Stimulated activated CD8-positive, alpha-beta memory T cell treated with anti-CD3 and anti-CD28 coated beads, Interleukin-15, amount 100 ng/mL, for 1 hour (primary cell): ENCODE measurements at places on chromosomes 5 and 9.

DNA sequence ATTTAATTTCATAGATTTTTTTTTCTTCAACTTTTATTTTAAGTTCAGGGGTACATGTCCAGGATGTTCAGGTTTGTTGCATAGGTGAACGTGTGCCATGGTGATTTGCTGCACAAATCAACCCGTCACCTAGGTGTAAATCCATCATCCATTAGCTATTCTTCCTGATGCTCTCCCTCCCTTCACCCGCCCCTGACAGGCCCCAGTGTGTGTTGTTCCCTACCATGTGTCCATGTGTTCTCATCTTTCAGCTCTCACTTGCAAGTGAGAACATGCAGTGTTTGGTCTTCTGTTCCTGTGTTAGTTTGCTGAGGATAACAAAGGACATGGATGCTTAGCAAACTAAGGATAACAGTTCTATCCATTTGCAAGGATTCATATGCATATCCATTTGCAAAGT lies 209.1 kb upstream of the ADCY2 start:
- no peak for DNase-seq

GRCh38 chr9:125971050-125971449 lies 223.9 kb downstream of the PBX3 start:
- no peak for DNase-seq

DNA sequence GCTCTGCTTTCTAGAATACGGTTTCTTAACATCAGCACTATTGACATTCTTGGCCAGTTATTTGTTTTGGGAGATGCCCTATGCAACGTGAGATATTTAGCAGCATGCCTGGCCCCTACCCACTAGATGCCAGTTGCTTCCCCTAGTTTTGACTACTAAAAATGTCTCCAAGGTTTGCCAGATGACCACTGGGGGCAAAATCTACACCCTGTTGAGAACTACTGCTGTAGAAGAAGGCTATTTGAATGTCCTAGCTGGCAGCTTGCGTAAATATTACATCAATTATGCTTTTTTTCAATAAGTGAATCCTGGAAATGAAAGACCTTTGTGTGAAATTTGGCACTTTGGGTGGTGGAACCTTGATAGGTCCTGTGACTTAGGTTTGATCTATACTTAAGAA lies 5.0 kb downstream of the NCBP1 start:
- no peak for DNase-seq

DNA sequence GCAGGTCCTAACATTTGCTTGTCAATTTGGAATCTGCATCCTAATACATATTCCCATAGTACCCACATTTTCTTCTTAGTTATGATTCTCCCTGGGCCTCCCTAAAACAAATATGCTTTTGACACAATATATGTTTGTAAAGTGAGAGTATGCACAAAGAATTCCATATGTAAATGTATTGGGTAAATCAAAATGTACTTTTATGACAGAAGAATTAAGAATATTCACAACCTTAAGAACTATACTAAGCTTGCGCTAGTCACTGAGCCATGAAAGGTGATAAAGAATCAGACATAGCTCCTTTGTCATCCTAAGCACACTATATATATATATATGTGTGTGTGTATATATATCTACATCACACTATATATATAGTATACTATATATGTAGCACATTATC lies 438.5 kb downstream of the ACTL7B start:
- DNase-seq = no peak

DNA sequence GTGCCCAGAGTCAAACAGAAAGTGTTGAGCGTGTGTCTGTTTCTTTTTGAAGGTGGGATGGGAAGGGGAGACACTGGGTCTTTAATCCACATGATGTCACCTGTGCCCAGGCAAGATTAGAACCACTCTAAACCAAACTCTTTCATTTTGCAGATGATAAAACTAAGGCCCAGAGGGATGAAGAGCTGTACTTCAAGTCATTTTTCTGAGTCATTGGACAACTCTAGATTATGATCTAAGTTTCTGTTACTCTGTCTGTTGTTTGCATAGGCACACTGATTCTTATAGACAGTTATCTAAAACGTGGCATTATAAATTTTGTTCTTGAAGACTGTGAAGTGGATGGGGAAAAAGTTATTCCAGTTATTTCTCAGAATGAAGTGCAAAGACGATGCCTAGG lies 48.8 kb downstream of the MAST4 start:
- DNase-seq = no peak

DNA sequence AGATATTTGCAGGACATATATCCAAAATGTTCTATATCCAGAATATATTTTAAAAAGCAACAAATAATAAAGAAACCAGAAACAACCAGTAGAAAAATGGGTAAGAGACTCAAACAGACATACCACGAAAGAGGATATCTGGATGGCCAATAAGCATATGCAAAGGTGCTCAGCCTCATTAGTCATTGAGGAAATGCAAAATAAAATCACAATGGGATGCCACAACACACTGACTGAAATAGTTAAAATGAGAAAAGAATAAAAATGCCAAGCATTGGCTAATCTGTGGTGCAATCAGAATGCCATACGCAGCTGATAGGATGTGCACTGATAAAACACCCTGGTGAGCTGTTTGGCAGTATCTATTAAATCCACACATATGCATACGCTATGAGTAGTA lies 265.8 kb upstream of the ANKH start:
- no peak for DNase-seq

GRCh38 chr5:81247441-81247972 lies 14.4 kb downstream of the CKMT2 start:
- no peak for DNase-seq

DNA sequence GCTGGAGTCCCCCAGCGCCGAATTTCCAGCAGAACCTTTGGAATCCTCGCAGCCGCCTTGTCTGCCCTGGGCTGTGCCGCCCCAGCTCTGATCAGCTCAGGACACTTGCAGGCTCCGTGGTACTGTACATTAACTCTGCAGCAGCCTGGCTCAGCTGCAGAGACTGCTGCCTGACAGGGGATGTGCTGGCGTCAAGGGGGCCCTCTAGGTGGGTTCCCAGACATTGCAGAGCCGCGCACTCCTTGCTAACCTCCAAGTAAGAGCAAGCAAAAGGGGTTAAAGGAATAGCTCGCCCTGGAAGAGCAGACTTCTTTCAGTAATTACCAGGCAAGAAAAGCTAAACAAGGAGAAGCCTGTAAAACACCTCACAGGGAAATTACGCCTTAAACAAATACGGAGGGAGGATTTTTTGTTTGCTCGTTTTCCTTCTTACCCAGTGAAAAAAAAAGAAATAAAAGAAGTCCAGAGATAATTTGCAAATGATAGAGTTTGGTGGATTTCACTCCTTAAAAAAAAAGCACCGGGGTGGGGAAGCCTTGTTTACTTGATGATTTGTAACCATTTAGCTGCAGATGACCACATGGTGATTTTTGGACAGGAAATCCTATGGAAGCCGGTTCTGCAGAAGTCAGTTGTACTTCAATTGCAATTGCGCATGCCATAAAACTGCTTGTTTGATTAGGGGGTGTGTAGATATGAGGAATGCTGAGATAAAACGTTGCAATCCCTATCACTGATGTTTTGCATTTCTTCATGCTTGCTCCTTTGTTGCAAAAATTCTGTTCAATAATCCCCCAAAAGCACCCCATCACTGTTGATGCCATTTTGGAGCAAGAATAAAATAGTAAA lies 305.8 kb downstream of the PDE4D start:
- no peak for DNase-seq

- no peak for DNase-seq
Observed at GRCh38 chr9:112271466-112272098, 61.8 kb downstream of the PTBP3 start.

GRCh38 chr5:107631805-107632362 lies 38.9 kb downstream of the EFNA5 start:
- DNase-seq = no peak

GRCh38 chr5:159602434-159602833 lies 272.1 kb upstream of the IL12B start:
- DNase-seq = no peak

DNA sequence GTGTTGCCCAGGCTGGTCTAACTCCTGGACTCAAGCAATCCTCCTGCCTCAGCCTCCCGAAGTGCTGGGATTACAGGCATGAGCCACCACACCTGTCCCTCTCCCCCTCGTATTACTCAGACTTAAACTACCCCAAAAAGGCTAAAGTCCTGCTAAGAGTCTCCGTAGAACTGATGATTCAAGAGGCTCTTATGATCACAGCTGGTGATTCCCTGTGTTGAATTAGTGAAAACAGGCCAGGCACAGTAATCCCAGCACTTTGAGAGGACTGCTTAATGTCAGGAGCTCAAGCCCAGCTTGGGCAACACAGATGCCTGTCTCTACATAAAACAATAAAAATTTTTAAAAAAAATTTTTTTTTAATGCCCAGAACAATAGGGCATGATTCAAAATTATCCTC lies 9.2 kb downstream of the CDC26 start:
- DNase-seq = no peak

DNA sequence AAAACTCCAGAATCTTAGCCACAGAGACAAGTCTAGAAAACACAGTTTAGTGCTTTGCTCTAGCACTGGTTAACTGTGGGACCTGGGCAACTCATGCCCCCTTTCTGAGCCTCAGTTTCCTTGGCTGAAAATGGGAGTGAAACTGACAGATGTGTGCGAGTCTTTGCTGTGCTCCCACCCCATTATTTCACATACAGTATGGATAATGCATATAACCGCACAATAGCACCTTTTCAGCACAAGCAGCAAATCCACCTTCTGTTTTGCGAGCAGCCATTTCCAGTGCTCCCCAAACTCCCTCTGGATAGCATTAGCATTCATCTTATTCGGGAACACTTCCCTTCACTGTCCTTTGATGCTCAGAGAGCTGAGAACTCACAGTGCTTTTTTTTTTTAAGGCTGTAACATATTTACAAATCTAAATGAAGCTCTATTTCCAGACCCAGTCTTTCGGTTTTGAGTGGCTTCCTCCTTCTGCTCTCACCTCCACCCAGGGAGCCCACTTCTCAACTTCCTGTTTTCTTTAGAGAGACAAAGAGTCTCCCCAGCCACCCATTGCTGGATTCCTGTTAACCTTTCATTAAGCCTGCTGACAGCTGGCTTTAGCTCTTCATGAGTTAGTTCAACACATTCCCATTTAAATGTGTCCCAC lies 49.2 kb downstream of the TIMD4 start:
- no peak for DNase-seq

DNA sequence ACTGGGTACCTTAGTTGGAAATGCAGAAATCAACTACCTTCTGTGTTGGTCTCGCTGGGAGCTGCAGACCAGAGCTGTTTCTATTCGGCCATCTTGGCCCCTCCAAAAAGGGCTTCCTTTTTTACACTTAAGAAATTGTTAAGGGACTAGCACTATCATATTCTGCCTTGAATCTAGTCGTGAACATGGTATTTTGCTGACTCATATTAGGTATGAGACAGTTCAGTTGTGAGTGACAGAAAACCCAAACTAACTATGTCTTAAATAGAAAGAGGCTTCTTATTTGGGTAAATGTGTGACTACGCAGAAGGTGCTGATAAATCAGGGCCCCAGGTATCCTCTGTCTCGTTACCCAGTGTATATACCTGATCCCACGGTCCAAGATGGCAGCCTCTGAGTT lies 298.2 kb downstream of the EDIL3 start:
- no peak for DNase-seq

GRCh38 chr5:87598460-87598859 lies 185.7 kb upstream of the CCNH start:
- DNase-seq = no peak

GRCh38 chr9:121759996-121760395 lies 108.6 kb downstream of the DAB2IP start:
- no peak for DNase-seq

DNA sequence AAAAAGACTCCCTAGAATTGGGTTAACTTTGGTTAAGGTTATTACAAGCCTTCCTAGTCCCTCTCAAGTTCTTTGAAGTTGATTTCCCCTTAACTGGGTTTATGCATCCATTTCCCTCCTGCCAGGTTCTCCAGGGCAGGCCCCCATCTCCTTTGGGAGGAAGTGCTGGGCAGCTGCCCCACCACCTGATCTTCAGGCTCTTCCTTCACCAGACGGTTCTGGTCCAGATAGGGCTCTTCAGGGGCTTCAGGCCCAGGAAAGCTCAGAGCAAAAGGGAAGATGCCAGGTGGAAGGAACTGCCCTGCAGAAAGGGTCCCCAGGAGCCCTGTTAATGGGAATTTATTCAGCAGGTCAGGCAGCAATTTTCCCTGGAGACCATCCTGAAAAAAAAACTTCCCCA lies 2.1 kb downstream of the SMIM32 start:
- no peak for DNase-seq

DNA sequence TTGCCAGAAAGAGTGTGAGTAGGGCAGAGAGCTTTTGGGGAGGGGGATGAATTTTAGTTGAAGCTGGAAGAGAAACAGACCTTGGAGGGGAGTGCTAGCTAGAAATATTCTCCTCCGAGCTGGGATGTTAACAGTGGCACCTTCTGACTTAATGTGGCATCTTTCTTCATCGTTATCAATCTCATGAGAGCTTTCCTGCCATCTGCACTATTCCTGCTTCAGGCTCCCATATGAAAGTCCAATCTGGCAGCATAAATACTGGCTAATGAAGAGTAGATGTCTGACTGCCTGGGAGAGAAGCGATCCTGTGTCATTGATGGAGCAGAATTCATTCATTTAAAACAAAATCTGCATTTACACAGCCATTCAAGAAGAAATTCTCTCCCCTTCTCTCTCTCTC lies 284.5 kb downstream of the TMEM38B start:
- DNase-seq = no peak

DNA sequence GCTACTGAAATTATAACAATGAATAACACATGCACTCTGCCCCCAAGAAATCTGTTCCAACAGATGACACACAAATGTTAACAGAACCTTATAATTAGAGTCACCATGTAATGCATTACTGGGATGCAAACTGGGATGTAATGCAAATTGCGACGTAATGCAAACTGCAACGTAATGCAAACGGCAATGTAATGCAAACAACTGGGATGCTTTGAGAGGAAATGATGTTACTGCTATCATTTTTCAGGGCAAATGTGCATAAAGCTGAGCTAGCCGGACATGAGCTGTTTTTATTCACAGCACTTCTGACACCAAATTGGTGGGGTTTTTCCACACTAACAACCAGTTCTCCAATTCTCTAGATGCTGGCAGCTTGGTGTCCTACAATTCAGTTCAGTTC lies 117.2 kb downstream of the ADAMTS16 start:
- DNase-seq = no peak

GRCh38 chr5:53394808-53395207 lies 85.6 kb upstream of the FST start:
- DNase-seq = no peak
